Activated CD4-positive, alpha-beta T cell treated with anti-CD3 and anti-CD28 coated beads, Interleukin-2, amount 10 ng/mL, durations not matched to agents 24 days and 14 days (primary cell): ENCODE measurements at places on chromosomes 12 and 14.

DNA sequence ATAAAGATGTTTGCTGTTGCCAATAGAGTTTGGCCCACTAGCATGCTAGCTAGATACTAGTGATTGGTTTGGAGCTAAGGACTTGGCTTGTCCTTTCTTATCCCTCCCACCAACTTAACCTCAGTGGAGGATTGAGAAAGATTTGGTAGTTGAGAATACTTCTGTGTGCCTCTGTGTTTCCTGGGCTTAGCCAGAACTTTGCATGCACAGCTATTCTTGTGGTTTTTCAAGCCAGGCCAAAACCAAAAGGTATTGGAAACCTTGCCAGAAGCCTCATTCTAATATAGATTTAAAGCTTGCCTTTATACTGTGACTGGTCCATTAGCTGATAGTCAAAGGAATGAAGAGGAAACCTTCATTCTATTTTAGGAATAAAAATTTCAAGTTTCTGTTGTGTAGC lies 188.5 kb downstream of the CCDC91 start:
- DNase-seq, result no peak

DNA sequence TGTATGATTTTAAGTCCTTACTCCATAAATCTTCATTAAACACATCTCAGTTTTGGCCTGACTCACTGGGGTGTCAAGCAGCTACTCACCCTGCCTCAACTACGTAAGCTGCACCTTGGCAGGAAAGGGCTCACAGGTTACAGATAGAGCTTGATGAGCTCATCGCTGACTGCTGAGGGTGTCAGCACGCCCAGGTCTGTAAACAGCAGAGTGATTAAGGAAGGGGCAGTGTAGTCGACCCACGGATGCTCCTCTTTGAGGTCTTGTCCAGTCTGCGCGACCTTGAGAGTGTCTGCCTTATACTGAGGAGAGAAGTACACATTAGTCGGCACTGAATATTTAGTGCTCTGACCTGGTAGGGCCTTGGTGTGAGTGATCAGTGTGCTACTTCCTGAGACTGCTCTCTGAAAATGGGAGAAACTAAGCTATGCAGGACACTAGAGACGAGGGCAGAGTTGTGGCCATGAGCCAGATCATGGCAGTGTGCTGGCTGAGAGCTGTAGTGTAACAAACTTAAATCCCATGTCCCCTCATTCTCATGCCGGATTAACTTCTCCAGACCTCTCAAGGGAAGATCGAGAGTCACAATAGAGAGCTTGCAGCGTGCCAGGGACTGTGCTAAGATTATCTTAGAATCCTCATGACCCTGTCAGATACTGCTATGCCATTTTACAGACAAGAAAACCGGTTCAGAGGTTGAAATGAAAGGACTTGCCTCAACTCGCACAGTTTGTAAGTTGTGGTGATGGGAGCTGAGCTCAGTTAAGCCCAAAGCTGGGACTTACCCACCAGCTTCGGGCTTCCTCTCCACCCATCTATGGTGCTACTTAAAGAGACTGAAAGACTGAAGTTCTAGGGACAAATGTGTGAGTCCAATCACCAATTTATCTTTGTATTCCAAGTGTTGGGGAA lies 11.6 kb downstream of the EIF2B1 start:
- DNase-seq, result no peak

GRCh38 chr12:90163975-90164374 lies 455.3 kb upstream of the ATP2B1 start:
- no peak for DNase-seq

DNA sequence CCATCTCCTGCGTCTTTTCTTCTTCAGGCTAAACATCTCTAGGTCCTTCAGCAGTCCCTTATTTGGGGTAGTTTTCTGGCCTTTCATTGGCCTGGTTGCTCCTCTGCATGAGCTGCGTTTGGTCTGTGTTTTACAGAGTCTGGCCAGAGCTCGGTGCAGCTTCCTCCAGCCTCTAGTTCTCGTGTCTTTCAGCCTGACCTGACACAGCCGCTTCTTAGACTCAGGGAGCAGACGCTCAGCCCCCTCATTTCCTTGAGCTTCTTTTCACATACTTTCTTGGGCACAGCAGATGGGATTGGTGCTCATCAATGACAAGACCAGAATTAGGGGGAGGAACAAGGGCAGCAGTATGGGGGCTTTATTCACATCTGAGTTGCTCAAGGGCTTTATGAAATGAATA lies 13.6 kb upstream of the GSG1 start:
- no peak for DNase-seq

- no peak for DNase-seq
Observed at GRCh38 chr12:116539361-116539771, 19.8 kb upstream of the MAP1LC3B2 start.

DNA sequence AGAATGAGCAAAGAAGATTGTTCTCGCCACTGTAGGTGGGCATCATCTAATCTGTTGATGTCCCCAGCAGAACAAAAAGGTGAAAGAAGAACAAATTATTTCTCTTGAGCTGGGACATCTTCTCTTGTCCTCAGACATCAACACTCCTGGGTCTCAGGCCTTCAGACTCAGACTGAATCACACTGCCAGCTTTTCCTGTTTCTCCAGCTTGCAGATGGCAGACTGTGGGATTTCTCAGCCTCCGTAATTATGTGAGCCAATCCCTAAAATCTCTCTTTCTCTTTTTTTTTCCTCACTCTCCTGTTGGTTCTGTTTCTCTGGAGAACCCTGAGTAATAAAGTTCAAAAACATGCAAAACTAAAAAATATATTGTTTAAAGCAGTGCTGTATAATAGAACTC lies 3.7 kb upstream of the TMPRSS12 start:
- DNase-seq, result no peak

GRCh38 chr12:117774941-117775775 lies 193.6 kb downstream of the KSR2 start:
- DNase-seq, result no peak

DNA sequence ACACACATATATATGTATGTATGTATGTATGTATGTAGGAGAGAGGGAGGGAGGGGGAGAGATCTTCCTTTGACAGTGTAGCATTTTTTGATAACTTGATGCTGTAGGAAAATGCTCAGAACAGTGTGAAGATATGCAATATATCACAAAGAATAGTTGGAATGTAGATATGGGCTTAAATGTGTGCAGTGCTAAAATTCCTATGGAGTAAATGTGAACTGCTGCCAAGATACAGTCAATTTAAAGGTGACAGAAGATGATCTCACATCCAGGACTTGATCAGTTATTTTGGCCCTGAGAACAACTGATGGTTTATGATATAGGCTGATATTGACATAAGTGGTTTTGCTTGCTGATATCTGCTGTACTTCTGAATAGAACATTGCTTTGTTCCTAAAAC lies 84.2 kb downstream of the DAAM1 start:
- no peak for DNase-seq

- no peak for DNase-seq
Observed at GRCh38 chr12:34292736-34293625, 270.7 kb downstream of the ALG10 start.

DNA sequence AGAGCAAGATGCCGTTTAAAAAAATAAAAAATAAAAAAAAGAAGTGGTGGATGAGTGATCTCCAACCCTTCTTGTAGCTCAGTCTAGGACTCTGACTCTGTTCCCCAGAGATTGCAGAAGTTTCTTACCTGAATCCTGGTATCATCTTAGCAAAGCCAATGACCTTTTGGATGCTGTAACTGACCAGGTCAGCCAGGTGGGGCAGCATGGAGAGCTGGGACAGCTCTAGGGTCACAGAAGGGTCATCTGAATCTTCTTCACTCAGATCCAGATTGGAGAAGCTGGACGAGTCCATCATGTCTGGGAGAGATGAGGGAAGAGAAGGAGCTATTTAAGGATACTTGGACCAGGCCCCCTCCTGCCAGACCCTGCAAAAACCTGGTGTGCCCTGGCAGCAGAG lies 35.8 kb upstream of the HDAC7 start:
- no peak for DNase-seq

DNA sequence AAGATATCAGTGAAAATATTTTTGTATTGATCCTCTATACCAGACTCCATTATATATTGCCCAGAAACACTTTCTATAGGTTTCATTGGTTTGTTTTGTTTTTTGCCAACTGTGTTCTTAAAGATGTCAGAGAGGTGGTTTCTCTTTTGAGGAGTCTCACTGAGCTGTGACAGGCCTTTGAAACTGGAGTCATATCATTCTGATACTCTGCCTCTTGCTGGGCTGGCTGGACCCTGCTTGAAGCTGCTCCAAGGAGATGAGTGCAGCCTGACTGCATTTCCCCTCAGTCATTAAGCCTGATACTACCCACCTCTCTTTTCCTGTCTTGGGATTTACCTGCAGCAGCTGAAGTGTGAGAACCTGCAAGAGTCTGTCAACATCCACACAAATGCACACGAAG lies 16.4 kb upstream of the TAS2R30 start:
- DNase-seq, result no peak

- DNase-seq, result no peak
Observed at GRCh38 chr12:75389061-75389460, 1.8 kb upstream of the GLIPR1L2 start.

- no peak for DNase-seq
Observed at GRCh38 chr12:118846416-118846815, 134.9 kb upstream of the SRRM4 start.

DNA sequence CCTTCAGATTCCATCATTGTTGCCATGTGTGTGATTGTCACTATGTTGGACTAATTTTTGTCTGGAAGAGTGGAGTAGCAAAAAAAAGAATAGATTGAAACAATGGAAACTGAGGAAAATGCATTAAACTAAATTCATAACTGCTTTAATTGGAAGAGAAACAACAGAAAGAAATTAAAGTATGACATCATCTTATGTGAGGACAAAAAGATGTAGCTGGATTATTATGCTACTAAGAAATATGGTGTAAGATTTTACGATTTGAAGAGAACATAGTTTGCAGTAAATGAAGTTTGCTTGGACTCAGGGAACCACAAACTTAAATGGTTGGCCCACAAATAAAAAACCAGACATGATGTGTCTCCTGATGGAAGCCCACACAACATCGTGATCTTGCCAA lies 76.8 kb downstream of the PRKCH start:
- no peak for DNase-seq

DNA sequence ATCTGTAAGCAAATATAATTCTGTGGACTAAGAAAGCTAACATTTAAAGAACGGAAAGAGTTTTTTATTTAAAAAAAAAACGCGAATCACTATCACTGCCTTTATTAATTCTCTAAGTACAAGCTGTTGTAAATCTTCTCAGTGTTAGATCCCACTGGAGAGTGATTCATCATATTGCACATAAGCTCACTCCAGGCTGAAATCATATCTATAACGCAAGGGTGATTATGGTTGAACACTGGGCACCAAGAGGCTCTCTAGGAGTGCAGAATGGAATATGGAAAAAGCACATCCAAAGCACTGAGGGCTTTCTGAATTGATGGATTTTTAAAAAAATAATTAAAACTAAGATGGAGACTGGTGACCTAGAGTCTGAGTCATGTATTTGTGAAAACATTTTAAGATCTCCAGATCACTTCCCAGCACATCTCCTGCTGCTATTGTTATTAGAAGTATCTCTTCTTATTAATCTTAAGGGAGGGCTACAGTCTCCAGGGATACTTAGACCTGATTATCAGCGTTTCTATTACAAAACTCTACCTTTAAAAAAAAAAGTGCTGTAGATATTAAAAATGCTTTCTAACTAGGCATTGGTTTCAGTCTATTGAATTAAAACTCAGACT lies 1106.8 kb downstream of the AACS start:
- no peak for DNase-seq

- no peak for DNase-seq
Observed at GRCh38 chr12:125143491-125143890, 78.3 kb downstream of the AACS start.

DNA sequence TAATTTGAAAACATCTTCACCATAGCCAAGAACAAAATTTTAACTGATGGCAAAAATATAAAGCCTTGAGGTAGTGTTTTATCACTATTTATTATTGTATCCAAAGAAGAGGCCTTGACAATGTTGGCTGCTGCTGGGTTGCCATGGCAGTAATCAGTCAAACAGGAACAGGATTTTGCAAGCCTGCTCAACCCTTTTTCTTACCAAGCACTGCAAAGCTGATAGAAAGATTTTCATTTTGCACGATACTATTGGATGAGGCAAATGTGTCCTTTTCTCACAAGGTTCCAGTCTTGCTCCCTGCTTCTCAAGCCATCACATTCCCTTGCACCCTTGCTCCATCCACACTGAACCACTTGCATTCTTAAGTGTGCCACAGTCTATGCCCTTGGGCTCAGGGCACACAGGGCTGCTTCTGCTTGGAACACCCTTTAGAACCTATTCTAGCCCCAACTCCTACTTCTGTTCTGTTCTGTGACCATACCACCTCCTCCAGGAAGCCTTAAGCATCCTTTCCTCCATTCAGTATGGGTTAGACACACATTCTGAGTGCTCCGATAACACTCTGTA lies 76.5 kb upstream of the AMIGO2 start:
- DNase-seq, result no peak

DNA sequence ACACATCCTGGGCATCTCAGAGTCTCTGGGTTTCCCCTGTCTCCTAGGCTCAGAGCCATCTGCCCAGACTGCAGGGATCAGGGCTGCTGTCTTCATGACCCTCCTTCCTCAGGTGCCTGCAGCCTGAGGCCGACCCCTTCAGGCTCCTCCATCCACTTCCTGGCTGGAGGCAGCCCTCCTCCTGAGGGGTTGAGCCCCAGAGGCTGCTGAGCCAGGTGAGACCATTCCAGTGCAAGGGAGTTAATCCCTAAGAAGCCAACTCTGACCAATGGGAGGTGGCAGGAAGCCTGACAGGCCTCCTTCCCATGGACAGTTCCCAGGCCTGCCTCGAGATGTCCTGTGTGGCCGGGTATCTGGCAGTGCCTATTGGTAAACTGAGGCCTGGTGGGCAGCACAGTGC lies 8.4 kb upstream of the PPP4R4 start:
- DNase-seq, result no peak

DNA sequence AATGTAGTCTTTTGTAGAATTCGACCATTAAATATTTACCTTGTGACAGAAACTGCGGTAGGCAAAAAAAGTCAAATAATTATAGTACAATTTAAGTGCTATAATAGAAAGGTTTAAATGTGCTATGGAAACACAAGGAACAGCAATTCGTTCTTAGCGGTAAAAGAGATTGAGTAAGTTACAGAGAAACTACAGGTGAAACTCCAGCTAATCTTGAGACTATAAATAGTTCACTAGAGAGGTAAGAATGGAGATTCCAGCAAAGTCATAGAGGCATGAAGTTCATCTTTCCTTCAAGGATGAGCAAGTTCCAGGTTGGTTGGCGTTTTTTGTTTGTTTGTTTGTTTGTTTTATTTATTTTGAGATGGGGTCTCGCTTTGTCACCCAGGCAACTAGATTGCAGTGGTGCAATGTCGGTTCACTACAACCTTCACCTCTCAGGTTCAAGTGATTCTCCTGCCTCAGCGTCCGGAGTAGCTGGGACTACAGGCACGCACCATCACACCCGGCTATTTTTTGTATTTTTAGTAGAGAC lies 878 bp upstream of the R3HDM2 start:
- DNase-seq, result no peak
